Skeletal muscle cell (primary cell): ENCODE measurements at places on chromosomes 16 and 17.

- no peak for DNase-seq
Observed at GRCh38 chr17:63686138-63686685, 13.7 kb downstream of the LIMD2 start.

- no peak for DNase-seq
Observed at GRCh38 chr17:51913491-51914205, 244.9 kb downstream of the CA10 start.

DNA sequence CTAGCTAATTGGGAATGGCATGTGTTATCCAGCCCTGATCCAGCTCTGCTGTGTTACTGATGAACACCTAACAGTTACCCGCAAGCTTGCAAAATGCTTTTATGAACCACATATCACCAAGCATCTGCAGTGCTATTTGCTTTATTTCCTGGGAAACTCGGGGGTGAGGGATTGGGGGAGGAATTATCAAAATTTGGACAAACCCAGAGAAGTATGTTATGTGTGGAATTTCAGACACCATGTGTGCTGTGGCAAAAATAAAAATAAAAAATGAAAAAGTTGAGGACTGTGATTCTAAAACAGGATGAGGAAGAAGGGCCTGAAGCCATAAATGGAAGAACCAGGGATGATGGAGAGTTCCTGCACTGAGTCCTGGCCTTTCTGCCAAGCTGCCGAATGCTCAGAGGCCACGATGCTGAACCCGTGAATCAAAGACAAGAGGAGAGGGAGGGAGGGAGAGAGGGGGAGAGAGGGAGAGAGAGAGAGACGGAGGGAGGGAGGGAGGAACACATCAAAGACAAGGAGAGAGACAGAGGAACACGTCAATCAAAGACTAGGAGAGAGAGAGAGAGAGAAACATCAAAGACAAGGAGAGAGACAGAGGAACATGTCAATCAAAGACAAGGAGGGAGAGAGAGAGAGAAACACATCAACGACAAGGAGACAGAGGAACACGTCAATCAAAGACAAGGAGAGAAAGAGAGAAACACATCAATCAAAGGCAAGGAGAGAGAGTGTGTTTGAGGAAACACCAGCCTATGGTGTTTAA lies 89.8 kb downstream of the MRM3 start:
- no peak for DNase-seq

DNA sequence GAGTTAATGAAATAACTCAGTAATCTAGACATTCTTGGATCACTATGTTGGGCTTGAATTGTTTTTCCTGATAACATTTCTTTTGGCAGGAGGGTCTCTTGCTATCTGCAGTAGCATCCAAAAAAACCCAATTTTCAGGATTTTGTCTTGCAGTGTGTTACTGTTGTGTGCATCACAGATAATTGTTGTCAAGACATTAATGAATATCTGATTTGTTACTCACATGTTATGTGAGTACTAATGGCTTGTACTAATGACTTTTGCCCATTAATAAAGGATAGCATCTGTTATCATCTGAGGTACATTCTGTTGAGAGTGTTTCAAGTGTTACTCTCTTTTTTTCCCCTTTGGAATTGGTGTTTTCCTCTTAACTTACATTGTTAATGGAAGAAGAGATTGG lies 10.0 kb downstream of the PRKAR1A start:
- no peak for DNase-seq

DNA sequence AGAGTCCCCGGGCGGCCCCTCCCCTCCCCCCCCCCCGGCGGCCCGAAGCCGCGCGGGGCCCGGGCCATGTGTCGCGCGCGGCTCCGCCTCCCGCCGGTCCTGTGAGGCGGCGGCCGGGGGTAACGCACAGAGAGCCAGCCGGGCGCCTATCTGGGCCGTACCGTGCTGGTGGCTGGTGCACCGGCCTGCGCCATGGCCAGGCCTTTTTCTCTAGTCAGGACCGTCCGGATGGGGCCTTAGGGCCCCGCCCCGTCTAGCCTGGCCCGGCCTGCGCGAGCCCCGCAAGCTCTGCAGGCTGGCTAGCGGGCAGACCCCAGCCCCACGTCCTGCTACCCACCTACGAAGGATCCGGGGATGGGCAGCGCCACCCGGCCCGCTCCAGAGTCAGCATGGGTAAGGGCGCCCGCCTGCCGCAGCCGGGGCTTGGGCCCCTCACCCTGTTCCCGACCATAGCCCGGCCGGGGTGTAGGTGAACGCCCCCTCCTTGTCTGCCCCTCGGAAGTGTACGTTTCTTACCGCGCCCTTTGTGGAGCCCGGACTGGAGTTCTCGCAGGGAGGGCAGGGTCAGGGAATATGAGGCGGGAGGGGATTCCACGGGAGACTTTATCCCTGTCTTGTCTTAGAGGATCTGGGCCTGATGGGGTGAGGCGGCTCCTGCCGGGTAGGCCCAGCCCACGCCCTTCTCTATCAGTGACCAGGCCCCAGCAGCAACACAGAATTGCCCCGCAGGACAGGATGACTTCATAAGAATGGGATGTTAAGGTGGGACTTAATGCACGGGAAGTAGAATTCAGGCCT lies at the start of gene CENPT:
CENPT (minus strand) TSS at position 630 of the 798 bp plus-strand sequence. CDS start 13,834 bp downstream, outside the sequence.
- no peak for DNase-seq

GRCh38 chr17:74569020-74570003 lies 2.0 kb upstream of the CD300H start:
- peak; percentile 56 for DNase-seq

DNA sequence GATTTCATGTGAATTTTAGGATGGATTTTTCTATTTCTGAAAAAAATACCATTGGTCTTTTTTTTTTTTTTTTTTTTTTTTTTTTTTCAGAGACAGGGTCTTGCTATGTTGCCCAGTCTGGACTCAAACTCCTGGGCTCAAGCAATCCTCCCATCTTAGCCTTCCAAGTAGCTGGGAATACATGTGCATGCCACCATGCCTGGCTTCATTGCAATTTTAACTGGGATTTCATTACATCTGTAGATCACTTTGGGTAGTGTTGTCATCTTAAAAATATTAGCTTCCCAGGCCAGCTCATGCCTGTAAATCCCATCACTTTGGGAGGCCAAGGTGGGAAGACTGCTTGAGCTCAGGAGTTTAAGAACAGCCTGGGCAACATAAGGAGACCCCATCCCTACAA lies 54.8 kb downstream of the TOM1L2 start:
- no peak for DNase-seq

DNA sequence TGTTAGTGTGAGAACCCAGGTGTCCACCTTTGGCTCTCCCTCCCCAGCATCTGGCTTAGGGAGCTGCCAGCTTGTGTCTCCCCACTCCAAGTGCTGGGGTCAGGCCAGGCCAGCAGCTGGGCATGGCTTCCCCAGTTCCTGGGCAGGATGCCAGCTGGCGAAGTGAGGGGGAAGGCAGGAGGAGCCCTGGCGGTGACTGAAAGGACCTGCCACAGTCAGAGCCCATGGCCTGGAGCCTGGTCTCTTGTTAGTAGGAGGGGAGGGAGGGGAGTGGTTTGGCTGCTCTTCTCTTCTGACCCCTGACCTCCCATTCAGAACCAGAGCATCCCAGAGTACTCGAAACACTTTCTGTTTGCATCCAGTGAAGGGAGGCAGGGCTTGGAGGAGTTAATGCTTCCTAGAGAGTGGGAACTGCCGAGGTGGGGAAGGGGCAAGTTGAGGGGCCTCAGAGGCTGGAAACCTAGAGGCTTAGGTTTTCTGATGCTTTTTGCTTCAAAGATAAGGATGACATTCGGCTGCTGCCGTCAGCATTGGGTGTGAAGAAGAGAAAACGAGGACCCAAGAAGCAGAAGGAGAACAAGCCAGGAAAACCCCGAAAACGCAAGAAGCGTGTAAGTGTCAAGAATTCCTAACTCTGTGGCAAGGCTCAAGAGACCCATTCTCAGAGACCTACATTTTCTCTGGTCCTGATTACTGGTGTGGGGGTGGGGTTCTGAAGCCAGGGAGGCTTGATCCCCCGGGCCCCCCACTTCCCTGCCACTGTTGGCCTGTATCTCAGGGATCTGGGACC lies 772 bp downstream of the CHD3 start:
- DNase-seq, result peak; percentile 78

GRCh38 chr16:87619360-87620200 lies 17.3 kb downstream of the JPH3 start:
- DNase-seq, result no peak

DNA sequence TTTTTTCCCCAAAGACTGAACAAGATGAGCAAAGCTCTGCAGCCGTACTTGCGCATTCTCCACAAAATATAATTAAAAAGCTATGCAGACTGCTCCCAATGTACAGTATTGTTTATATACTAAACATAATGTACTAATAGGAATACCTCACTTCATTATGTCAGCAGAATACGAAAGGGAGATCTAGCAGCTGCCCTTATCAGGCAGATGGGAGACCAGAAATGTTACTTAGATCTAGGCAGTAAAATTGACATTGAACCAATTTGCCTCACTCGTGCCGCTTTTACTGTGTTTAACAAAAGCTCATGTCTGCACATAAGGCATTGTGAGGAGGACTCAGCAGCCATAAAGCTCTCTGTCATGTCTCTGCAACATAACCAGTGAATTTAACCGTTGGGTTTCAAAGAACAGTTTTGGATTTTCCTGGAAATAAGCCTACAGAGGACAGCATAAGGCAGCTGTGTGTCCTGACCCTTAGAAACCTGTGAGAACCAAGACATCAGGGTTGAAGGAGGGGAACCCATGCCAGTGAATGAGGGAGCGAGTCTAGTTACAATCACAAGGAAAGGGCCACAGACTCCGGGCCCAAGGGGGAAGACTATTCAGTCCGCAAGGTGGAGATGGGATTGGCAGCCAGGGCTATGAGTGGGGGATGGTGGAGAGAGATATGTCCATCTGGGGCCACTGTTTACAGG lies 71.4 kb downstream of the GNAO1 start:
- no peak for DNase-seq

DNA sequence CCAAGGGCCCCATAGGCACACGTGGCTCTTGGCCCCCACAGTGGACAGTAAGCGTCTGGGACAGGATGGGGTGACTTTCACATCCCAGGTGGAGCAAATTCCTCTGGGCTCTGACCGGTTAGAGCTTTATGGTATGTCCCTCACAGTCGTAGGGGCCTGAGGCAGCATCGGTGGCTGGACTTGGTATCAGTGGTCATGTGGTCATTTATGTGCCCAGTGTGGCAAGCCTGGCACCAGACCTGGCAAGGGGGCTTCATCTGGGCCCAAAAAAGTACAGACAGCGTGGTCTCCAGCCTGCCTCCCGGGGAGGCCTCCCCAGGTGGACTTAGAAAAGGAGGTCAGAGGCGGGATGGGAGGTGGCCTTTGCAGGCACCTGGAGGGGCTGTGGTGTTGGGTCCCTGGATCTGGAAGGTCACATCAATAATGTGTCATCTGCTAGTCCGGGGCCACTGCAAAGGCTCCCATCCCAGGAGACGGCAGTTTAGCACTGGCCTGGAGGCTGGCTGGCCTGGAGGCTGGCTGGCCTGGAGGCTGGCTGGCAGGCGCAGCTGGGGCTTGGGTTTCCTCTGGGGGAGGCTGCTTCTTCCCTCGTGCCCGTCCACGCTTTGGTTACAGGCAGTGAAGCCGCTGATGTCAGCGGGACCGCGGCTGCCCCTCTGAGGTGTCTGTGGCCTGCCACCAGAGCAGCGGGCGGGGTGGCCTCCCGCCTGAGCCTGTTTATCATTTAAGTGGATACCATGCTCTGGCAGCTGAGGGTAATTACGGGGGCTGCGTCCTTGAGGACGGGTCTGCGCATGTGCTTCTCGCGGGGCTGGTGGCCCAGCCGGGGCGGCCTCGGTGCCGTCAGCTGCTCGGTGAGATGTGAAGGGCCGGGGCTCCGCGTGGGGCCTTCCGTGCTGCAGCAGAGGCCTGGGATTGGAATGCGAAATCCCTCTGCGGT lies 20.7 kb upstream of the CBX4 start:
- DNase-seq, result no peak

DNA sequence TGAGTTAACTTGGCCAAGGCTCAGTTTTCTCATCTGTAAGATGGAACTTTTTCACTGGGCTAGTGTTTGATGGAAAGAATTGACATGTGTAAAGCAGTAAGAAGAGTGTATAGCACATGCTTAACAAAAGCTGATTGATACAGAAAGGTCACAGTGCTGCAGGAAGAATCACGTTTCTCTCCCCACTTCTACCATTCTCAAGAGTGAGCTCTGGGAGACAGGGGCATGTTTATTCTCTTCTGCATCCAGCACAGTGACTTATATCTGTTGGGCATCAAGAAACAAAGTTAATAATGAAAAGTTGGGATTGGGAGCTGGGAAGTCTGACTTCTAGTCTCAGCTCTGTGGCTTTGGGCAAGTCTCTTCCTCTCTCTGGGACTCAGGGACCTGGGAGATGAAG lies 55.3 kb downstream of the IRX3 start:
- no peak for DNase-seq

- DNase-seq, result no peak
Observed at GRCh38 chr17:55348749-55349354, 72.8 kb downstream of the MMD start.

GRCh38 chr17:76585649-76586593 lies at the start of gene ST6GALNAC2:
TSS of gene ST6GALNAC2 (minus strand) at chr17:76585860. CDS start at chr17:76585808, 52 bp downstream.
- no peak for DNase-seq

- no peak for DNase-seq
Observed at GRCh38 chr16:23667355-23667659, 11.4 kb upstream of the PLK1 start.

GRCh38 chr16:10297341-10298006 lies 88.4 kb upstream of the ATF7IP2 start:
- DNase-seq, result no peak

DNA sequence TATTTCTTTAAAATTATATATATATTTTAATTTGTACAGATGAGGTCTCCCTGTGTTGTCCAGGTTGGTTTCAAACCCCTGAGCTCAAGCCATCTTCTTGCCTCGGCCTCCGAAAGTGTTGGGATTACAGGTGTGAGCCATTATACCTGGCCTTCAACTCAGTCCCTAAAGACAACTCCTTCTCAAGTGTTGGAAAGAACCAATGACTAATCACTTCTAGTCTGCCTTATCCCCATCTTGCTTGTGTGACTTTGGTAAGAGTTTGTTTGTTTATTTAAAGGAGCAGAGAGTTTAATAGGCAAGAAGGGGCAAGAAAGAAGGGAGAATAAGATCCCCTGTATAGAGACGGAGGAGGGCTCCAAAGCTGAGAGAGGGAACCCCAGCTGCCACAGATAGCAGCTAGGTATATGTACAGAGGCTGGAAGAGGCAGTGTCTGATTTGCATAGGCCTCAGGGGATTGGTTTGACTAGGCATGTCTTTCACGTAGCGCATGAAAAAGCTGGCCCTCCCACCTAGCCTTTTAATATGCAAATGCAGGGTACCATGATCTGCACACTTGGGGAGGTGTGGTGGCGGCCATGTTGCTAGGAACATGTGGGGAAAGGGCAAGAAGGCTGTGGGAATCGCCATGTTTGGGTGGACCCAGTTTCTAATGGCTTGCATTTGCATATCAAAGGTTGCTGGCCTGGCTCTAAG lies 21.5 kb downstream of the ABCC1 start:
- DNase-seq, result no peak

- no peak for DNase-seq
Observed at GRCh38 chr17:6661464-6661848, 9.9 kb downstream of the C17orf100 start.

- DNase-seq, result no peak
Observed at GRCh38 chr17:65515959-65516948, 45.2 kb downstream of the AXIN2 start.
